ENCODE measurements at places on chromosomes 3 and 15. TPM values are rescaled to one million over a fixed set of nuclear protein-coding genes. Genes with fewer than 3 reads are reported as not detected.

GRCh38 chr15:35460616-35461015 is 85.3 kb downstream of the DPH6 start:
- no peak for DNase-seq

- DNase-seq: peak; percentile 88
Measured at GRCh38 chr15:61653110-61653509, 407.1 kb downstream of the VPS13C start.

GRCh38 chr15:57527382-57528091 is 64.2 kb upstream of the MYZAP start:
- DNase-seq: no peak

GRCh38 chr3:2061360-2061759 is 37.3 kb upstream of the CNTN4 start:
- DNase-seq: no peak

GRCh38 chr15:33256874-33257273 is 53.9 kb upstream of the RYR3 start:
- no peak for DNase-seq

DNA sequence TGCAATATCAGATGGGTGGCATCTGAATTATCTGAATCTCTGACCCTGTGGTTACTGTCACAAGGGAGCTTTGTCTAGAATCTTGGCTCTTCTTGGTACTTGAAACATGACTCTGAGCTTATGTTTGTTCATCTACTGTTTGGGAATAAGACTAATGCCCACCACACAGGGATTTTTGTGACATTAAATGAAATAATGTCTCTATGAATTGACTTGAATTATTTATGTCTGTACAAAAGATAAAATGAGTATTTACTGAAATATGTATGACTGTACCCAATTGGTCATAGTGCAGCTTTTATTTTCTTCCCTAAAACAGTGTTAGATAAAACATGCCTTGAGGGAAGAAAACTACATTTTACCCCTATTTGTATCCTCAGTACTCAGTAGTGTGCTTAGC is 87.9 kb upstream of the ZPLD1 start:
- no peak for DNase-seq

DNA sequence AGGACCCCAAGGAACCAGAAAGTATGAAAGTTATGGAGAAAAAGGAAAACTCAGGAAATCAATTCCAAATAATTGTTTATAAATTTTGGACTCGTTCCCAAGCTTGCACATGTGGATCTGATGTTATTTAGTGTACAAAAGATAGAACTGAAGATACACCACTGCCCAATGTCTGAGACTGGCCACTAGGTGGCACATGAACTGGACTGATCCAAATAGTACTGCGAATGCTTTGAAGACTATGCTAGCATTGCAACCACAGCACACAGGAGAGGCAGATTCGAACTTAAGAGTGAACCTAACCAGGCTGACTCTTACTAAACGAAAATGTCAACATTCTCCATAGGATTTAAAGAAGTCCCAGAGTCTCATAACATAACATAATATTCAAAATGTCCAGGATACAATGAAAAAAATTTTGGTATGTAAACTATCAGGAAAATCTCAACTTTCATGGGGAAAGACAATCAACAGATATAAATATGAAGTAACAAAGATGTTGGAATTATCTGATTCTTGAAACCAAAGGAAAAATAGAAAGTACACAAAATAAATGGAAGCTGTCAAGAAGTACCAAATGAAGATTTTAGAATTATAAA is 596.7 kb downstream of the FGF12 start:
- peak; percentile 73 for DNase-seq

- no peak for DNase-seq
Measured at GRCh38 chr15:96818861-96819260, 488.4 kb downstream of the NR2F2 start.

Gene KLHL40
- total RNA-seq: not detected

Measured in posterior vena cava (tissue), 2 donors.